ENCODE measurements at places on chromosomes 4 and X.

DNA sequence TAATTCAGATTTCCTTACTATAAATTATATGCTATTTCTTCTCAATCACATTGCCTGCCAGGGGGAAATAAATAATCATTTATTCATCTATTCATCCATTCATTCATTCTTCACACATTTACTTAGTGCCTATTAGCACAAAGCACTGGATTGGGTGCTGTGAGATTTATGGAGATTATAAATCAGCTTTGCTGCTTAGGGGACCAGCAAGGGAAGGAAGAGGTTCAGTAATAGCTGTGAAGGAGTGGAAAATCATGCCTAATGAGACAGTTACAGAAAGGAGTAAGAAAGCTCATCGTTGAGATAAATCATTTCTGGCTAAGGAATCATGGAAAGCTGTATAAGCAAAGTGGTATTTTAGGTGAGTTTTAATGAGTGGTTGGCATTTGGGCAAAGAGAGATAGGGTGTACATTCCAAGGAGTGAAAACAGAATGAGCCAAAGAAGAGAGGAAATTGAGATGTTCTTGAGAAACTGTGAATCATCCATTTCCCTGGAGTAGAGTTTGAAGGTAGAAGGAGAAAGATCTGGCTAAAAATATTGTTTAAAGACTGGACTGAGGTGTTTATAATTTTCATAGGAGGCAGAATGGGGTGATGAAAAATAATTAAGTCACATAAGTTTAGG, 9.6 kb downstream of the ARSJ start:
- no peak for DNase-seq

GRCh38 chrX:131746491-131746968, 202.7 kb downstream of the OR13H1 start:
- DNase-seq: no peak

DNA sequence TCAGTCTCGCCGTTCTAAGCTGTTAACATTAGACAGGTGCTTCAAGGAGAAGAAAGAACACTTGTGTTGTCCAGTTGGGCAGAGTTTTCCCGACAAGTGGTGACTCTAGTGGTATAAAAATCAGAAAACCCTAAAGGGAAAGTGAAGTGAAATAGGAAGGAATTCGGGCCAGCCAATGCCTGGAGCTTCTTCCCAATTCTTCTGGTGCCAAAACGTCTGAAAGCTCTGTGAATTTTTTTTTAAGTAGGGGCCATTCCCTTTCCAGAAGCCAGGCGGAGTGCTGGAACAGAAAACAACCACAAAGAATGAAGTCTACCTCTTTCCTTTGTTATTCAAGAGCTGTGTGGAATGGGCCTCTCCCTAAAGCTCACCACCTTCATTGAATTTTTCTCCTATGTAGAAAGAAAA, 43.1 kb upstream of the PPARGC1A start:
- peak; percentile 47 for DNase-seq

DNA sequence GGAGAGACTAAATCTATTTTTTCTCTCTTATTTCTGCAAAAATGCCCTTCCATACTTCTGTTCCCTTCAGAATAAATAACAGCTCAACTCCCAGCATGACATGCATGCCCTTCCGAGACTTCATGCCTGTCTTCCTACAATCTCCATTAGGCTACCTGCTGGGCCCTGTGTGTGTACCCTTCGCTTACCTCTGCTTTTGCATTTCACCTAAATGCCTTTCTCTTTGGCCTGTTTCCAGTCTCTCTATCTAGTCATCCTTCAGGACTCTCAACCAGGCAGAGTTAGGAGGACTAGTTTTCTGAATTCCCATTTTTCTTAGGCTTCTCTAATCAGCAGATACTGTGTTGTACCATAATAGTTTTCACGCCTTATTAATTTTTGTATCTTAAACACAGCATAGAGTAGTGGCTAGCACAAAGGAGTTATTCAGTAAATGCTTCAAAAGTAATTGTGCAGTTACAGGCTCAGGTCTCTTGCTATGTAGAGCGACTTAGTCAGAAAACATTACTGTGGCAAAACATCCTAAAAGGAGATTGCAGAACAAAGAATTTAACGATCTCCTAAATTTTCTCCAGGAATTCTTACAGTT, 20.5 kb downstream of the SEPTIN11 start:
- DNase-seq: no peak

GRCh38 chr4:7115557-7116340, 47.9 kb upstream of the GRPEL1 start:
- DNase-seq: no peak
